SK-N-DZ (cell line): ENCODE measurements at places on chromosomes 6 and 20.

DNA sequence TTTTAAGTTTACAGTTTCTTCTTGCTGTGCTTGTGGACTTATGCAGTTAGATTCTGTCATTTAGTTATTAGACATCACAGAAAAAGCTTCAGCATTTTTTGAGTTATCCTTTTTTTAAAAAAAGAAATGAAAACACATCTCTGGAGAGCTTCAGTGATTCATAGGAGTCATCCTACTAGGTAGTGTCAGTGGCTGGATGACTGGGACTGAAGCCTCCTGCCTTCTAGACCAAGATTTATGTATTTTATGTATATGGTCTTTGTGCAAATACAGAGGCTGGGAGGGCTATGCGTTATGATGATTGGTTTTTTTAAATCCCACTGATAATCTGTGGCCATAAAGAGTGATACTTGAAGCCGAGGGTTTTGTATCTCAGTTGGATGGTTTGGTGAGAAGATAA lies 125.9 kb upstream of the JAG1 start:
- DNase-seq, result no peak

- DNase-seq, result no peak
Observed at GRCh38 chr20:49966861-49967260, 15.9 kb upstream of the SNAI1 start.

DNA sequence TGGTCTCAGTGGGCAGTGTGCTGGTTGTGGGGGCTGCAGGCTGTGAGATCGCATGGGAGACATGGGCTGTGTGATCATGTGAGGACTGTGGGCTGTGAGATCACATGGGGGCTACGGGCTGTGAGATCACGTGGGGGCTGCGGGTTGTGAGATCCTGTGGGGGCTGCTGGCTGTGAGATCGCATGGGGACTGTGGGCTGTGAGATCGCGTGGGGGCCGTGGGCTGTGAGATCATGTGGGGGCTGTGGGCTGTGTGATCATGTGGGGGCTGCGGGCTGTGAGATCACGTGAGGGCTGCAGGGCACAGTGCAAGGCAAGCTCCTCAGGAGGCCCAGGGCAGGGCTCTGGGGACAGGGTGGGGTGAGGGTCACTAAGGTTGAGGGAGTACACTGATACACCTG lies 140.5 kb upstream of the CST7 start:
- no peak for DNase-seq

GRCh38 chr6:31350196-31351032 lies 6.6 kb downstream of the HLA-B start:
- DNase-seq, result no peak

- DNase-seq, result no peak
Observed at GRCh38 chr20:20399531-20400500, 31.9 kb downstream of the INSM1 start.

GRCh38 chr20:60851826-60852704 lies 400.0 kb upstream of the CDH4 start:
- DNase-seq, result no peak

GRCh38 chr6:35311390-35312075 lies 13.9 kb downstream of the DEF6 start:
- DNase-seq, result no peak

GRCh38 chr6:33633462-33634158 lies 12.5 kb downstream of the ITPR3 start:
- no peak for DNase-seq

- DNase-seq, result no peak
Observed at GRCh38 chr6:154721460-154721859, 11.8 kb upstream of the SCAF8 start.

- no peak for DNase-seq
Observed at GRCh38 chr6:25714765-25715164, 39.8 kb upstream of the SLC17A4 start.

DNA sequence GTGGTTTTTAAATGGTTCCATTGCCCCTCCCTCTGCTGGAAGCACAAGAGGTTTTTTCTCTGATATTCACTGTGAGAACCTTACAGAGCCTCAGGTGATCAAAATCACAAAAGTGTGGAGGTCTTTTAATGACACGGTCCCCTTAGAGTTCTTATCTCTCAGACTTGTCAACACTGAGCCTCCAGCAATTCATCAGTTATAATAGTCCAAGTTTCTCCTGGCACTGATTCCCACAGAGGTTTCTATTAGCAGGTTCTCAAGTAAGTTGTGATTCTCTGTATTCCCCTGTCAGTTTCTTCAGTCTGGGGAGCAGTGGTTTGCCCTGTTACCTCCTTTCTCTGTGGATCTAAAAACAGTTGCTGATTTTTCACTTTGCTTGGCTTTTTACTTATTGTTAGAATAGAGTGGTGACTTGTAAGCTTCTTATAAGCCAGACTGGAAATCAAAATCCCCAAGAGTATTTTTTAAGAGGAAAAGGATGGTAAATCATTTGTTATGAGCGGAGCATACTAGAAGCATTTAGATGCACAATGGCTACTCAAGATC lies 157.4 kb upstream of the BMP5 start:
- peak; percentile 22 for DNase-seq

- DNase-seq, result no peak
Observed at GRCh38 chr6:23301556-23301955, 732.2 kb downstream of the HDGFL1 start.

DNA sequence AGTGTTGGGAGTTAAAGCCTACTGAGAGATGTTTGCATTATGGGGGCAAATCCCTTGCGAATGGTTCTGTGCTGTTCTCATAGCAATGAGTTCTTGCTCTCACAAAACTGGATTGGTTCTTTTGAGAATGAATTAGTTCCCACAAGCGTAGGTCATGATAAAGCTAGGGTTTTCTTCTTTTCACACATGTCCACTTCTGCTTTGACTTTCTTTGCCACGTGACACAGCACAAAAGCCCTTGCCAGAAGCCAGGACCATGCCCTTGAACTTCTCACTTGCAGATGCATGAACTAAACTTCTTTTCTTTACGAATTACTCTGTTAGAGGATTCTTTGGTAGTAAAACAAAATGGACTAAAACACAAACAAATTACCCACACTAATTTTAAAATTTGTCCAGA lies 922.8 kb downstream of the EPHA7 start:
- DNase-seq, result no peak

DNA sequence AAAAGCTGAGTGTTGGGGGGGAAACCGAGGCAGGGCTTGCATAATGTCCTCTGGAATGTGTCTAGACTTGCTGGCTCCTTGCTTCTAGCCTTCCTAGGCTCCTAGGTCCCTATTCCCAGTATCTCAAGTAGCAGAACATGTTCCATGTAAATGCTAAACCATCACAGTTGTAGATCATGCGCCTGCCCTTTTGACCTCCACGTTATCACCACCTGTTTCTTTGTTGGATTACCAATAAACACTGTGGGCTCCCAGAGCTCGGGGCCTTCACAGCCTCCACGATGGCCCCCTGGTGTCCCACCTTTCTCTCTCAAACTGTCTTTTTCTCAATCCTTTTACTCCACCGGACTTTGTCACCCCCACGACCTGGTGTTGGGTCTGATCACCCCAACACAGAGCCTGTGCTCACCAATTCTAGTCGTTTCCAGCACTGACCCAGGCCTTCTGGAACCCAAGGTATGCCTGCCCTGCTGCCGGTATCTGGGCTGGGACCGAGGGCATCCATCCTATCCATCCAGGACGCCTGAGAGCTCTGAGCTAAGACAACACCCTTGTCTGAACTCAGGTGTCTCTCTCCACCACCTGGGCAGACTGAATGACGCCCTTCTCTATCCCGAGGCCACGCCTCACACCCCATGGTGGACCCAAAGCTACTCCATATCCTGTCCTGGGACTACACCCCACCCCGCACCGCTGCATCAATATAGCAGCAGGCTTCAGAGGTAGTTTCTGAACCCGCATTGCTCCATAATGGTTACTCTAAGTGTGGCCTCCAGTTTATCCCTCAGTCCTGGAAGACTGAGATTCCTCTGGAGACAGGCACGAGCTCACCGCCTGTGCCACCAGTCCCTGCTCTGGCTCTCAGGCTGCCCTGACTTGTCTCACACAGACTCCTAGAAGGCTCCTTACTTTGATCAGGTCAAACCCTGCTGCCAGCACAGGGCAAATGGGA lies 9.3 kb upstream of the PRR18 start:
- DNase-seq, result no peak

- no peak for DNase-seq
Observed at GRCh38 chr20:44765701-44766347, 20.2 kb downstream of the KCNK15 start.

- DNase-seq, result no peak
Observed at GRCh38 chr20:42110301-42110700, 492.1 kb upstream of the CHD6 start.

GRCh38 chr20:53657732-53658131 lies 64.1 kb upstream of the ZNF217 start:
- DNase-seq, result no peak

GRCh38 chr6:16472349-16473069 lies 234.1 kb downstream of the GMPR start:
- DNase-seq, result no peak

- DNase-seq, result no peak
Observed at GRCh38 chr6:17851001-17851719, 136.3 kb downstream of the KIF13A start.

DNA sequence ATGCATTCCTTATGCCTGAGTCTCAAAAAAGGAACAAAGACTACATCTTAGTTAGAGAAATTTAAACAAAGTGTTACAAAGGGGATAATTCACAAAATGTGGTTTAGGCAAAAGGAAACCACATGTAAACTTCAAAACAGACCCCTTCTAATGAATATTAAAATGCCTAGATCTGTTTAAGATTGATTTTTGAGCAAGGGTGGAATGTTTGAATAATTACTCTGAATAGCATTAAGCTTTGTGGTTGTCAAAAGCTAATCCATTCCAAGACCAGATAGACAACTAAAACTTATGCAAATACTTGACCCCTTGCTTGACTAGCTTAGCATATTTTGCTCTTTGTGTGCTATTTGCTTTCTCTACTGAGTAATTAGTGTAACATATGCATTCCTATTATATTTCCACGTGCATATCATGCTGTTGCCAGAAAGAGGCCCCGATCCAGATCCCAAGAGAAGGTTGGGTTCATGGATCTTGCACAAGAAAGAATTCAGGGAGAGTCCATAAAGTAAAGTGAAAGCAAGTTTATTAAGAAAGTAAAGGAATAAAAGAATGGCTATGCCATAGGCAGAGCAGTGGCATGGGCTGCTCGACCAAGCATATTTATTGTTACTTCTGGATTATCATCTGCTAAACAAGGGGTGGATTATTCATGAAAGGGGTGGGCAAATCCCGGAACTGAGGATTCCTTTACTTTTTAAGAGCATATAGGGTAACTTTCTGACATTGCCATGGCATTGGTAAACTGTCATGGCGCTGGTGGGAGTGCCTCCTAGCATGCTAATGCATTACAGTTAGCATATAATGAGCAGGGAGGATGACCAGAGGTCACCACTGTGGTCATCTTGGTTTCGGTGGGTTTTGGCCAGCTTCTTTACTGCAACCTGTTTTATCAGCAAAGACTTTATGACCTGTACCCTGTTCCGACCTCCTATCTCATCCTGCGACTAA lies 1193.4 kb upstream of the EYS start:
- no peak for DNase-seq

- no peak for DNase-seq
Observed at GRCh38 chr6:102911571-102911970, 1518.1 kb downstream of the GRIK2 start.

DNA sequence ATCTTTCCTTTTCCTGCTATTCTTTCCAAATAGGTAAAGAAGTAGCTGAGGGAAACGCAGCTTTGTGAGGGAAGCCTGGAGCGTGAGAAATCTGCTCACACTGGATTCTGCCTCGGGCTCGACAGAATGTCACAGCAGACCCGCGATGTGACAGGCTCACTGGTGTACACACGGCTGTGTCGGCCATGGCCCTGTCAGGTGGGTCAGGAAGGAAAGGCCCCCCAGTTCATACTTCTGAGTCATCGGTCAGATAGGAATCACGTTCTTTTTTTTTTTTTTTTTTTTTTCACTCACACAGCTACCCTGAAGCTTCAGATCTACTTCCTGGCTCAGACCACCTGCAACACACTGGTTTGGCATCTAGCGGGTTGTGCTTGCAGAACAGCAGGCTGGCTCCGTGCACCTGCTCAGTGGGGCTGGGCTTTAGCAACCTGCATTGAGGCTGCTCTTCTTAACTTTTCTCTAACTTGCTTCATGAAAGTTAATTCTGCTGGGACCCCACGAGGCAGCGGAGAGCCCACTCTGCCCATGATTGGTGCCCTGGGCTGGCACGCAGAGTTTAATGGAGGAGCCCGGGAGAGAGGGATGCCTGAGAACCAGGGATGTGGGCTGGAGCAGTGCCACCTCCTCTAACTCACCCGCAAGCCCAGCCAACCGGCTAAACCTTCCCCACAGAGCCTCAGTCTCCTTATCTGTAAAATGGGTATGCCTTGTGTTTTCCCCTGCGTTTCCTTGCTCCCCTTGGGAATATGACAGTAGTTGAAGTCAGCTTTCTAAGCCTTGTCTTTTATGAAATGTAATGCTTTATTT lies 61.5 kb upstream of the FNDC1 start:
- no peak for DNase-seq

- no peak for DNase-seq
Observed at GRCh38 chr6:100167585-100167984, 173.6 kb upstream of the MCHR2 start.

- peak; percentile 39 for DNase-seq
Observed at GRCh38 chr6:27374824-27375612, 13.5 kb upstream of the ZNF391 start.

DNA sequence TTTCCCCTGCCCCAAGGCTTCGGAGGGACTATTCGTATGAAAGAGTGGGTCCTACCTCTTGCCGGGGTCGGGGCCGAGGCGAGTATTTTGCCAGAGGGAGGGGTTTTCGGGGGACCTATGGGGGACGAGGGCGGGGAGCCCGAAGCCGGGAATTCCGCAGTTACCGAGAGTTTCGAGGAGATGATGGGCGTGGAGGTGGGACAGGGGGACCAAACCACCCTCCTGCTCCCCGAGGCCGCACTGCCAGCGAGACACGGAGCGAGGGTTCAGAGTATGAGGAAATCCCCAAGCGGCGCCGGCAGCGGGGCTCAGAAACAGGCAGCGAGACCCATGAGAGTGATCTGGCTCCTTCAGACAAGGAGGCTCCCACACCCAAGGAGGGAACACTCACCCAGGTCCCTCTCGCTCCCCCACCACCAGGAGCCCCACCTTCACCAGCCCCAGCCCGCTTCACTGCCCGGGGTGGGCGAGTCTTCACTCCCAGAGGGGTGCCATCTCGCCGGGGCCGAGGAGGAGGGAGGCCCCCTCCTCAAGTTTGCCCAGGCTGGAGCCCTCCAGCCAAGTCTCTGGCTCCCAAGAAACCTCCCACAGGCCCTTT lies 11.3 kb downstream of the PRRC2A start:
- no peak for DNase-seq

GRCh38 chr20:62792182-62792939 lies 3.9 kb upstream of the MRGBP start:
- DNase-seq, result no peak

GRCh38 chr6:24522228-24523176 lies 27.7 kb downstream of the ALDH5A1 start:
- no peak for DNase-seq

- no peak for DNase-seq
Observed at GRCh38 chr20:62482146-62482809, 6.5 kb upstream of the GATA5 start.

- DNase-seq, result peak; percentile 85
Observed at GRCh38 chr20:50039706-50040431, 57.1 kb downstream of the SNAI1 start.
